ENCODE measurements at places on chromosomes 5 and 9.

GRCh38 chr9:80025131-80025530 lies 453.4 kb downstream of the TLE4 start:
- no peak for DNase-seq

DNA sequence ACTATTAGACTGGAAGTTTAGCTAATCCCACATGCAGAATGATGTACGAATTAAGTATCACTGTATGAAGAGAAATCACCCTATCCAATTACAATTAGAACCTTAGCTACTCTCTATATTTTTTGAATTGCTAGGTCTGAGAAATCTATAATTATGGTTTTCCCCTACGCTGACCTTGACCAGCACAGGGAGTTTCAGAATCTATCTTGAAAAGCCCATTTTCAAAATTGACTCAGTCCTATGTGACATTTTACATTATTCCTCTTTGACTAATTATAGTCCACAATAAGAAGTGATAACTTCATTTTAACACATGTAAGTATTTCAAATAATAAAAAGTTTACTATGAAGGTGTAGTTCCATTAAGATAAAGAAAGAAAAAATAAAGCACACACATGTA lies 21.5 kb downstream of the NUDT12 start:
- no peak for DNase-seq

DNA sequence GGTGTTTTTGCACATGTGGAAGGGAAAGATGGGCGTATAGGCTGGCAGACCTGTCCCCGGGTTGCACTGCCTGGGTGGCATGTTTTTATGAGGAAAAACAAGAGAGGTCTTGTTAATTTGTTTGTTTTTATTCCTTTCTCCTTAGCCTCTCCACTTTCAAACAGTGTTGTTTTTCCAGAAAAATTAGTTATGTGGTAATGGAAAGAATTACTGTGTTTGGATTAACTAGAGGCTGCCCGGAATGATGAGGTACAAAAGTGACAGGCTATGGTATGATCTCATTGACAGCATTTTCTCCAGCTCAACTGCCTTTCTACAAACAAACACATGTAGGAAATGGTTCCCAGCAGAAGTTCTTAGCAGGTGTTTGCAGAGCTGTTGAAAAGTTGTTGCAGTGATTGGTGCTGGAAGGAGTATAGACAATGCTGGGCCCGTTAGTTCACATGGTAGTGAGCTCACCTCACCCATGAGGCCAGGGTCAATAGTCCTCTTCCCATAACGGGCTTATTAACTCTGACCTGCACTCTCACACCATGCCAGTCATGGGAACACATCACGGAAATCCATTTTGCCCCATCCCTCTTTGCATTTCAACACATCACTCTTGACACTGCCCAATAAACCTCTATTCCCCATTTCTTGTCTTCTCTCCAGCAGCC lies 111.3 kb upstream of the SAP30L start:
- no peak for DNase-seq

DNA sequence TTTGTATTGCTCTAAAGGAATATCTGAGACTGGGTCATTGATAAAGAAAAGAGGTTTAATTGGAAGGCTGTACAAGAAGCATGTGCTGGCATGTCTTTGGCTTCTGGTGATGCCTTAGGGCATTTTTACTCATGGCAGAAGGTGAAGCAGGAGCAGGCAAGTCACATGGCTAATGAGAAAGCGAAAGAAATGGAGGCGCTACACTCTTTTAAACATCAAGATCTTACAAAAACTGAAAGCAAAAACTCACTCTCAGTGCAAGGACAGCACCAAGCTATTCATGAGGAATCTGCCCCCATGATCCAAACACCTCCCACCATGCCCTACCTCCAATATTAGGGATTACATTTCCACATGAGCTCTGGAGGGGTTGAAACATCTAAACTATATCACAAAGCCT lies 1458.8 kb upstream of the ACO1 start:
- DNase-seq, result no peak

- no peak for DNase-seq
Observed at GRCh38 chr9:112815868-112816267, 65.3 kb downstream of the SNX30 start.

GRCh38 chr9:131666774-131667173 lies 73.1 kb downstream of the RAPGEF1 start:
- DNase-seq, result no peak

DNA sequence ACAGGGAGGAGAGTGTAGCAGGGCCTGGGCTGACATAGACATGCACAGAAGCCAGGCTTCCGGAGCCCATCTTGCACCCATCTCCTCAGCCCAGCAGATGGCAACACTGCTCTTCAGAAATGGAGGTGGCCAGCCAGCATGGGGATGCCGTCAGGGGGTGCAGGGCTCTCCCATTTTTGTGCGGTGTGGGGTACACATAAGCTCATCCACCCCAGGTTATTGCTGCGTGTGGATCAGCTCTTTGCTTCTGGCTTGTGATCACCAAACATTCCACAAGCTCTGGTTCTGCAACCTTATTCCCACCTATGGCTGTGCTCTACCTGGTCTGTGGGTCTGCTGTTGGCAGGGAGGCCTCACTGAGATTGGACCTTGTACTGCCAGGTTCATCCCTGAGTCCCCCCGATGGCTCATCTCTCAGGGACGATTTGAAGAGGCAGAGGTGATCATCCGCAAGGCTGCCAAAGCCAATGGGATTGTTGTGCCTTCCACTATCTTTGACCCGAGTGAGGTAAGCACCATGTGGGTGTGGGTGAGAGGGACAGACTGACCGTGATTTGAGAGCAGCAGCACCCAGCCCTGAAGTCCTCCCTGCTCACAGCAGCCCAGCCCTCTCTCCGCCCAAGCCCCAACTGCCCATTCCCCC lies 17.3 kb downstream of the SLC22A5 start:
- DNase-seq, result peak; percentile 73

GRCh38 chr5:156402387-156402921 lies 75.5 kb downstream of the SGCD start:
- no peak for DNase-seq

- DNase-seq, result no peak
Observed at GRCh38 chr5:76716456-76717157, 681 bp downstream of the F2R start.

GRCh38 chr5:142107736-142108431 lies 695 bp upstream of the NDFIP1 start:
- DNase-seq, result no peak

GRCh38 chr5:172958331-172959046 lies 735 bp upstream of the RPL26L1 start:
- peak; percentile 82 for DNase-seq

- no peak for DNase-seq
Observed at GRCh38 chr5:178306430-178307225, 74.0 kb upstream of the PHYKPL start.

GRCh38 chr5:22910523-22910922 lies 57.4 kb upstream of the CDH12 start:
- no peak for DNase-seq

DNA sequence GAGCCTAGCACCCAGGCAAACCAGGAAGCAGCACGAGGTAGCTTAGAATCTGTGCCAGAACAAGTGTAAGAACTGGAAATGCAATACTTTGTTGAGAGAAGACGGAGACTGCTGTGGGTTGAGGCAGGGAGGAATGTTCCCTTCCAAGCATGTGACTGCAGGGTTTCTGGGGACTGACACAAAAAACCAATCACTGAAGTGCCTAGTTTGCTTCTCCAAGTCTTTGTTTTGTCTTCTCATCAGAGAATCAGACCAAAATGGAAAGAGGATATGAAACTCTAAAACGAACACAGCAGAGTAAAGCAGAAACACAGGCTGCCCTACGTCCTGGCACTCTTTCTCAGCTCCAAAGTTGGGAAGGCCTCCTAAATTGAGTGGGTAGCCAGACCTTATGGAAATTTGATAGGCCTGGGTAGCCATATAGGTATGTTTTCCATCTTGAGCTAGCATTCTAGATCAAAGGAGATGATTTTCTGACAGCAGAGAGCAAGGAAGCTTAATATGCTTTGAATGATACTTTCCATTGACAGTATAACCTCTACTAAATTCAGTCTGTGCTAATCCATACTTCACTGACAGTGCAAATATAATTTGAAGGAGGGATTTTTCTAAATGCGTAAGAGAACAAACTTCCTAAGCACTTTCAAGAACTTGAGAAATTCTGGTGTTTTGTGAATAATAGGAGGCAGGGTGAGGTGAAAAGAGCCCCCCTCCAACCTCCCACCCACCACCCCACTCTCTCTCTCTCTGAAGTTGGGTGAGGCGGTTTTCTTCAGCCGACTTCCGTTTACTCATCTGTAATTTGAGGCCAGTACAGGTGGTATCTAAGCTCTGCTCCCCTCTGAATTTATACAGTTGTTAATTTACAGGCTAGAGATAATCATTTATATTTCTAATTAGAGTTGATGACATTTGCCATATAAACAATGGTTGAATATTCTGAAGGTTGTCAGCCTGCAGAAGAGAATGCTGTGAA lies 5.5 kb downstream of the ADRB2 start:
- DNase-seq, result no peak

GRCh38 chr5:65024681-65025080 lies 256.0 kb downstream of the CWC27 start:
- no peak for DNase-seq

DNA sequence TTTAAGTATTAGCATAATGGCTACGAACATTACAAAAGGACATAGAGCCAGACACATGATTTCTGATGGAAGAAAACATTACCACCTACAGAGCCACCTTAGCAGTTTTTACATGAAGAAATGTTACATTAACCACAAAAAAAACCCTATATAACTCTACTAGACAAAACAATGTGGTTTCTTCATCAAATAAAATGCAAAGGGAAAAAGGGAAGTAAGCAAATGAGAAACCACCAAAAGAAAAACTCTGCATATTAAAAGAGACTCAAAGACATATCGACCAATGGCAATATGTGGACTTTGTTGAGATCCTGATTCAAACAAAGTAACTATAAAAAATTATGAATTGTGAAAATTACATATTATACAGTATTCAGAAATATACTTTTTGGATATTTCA lies 132.7 kb downstream of the TSSK1B start:
- DNase-seq, result no peak

GRCh38 chr5:136901-137300 lies 44.9 kb downstream of the PLEKHG4B start:
- DNase-seq, result no peak

GRCh38 chr5:5480481-5481111 lies 58.1 kb downstream of the ICE1 start:
- no peak for DNase-seq

- no peak for DNase-seq
Observed at GRCh38 chr9:110785166-110785565, 116.6 kb downstream of the MUSK start.

GRCh38 chr5:141521244-141521781 lies 32.4 kb downstream of the PCDHGC5 start:
- DNase-seq, result no peak

All from cerebellum (tissue), 4 donors.